ENCODE measurements at places on chromosomes 6 and 20.

GRCh38 chr6:107218142-107218541 lies 102.8 kb upstream of the BEND3 start:
- no peak for DNase-seq

DNA sequence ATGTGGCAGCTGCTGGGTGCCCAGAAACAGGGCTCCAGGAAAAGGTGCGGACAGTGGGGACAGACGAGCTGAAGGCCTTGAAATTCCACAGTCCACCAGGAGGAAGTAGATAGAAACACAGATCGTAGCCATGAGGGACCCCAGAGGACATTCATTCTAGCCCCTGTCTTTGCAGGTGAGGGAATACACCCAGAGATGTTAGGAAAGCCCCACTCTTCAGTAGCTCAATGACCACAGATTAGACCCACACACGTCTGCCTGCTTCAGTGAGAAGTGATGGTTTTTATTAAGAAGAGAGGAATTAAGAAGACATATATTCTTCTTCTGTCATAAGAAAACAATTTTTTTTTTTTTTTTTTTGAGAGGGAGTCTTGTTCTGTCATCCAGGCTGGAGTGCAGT lies 123.0 kb downstream of the MAP3K7 start:
- no peak for DNase-seq

GRCh38 chr20:2909953-2910352 lies 36.7 kb downstream of the PTPRA start:
- no peak for DNase-seq

GRCh38 chr6:168097221-168097620 lies 18.2 kb upstream of the FRMD1 start:
- DNase-seq: no peak

DNA sequence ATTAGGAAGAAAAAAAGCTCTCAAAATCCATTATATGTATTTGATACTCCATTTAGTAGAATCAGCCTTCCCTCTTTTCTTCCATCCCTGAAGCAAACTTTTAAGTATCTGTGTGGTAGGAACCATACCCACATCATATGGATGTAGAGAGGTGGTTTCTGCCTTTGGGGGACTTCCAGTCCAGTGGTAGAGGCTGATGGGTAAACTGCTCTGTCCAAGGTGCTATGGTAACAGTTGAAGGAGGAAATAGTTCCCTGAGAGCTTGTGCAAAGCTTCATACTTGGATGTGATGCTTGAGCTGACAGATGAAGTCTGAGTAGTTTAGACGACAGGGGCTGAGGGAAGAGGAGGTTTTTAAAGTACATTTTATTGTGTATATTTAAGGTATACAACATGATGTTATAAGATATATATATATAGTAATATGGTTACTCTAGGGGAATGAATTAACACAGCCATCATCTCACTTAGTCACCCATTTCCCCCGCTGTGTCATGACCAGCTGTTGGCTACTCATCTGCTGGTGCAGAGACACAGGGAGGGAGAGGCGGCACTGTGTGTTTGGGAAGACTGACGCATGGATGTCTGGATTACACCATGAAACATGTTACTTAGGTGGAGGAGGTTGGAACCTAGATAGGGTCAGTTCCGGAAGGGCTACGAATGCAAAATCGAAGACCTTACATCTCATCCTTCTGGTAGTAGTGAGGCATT lies 185.2 kb downstream of the FARS2 start:
- DNase-seq: no peak

DNA sequence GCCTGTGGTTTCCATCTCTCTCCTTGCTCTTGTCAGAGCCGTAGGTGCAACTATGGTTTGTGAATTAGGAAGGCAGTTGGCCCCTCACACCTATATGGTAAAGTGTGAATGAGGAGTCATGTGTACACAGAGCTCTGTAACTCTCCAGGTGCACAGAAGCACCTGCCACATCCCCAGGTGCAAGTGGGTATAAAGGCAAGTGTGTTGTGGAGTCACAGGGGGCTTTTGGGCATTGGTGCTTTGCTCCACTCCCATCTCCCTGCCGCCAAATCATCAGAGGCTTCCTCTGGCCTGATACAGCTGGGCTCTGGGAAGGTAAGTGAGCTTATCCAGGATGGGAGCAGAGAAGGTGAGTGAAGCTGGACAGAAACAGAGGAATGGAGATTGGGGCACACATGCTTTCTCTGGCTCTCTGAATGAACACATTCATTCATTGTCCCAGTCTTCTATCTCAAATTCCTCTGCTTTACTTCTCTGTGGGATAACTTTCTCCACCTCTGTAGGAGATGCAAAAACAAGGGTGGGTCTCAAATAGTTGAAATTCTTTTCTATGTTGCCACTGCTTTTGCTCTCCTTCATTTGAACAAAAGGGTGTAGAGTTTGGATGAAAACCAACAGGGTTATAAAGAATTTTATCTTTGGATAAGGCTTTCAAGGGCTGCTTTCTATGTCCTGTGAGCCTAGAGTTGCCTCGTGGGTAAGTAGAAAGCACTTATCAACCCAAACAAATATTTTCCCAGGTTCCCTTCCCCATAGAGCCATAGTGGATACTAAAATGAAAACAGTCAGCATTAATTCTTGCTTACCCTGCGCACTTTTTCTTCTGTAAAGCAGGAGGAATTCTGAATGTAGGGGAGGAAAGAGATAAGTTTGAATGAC lies 45.0 kb upstream of the RIPOR2 start:
- no peak for DNase-seq

GRCh38 chr6:162618448-162619002 lies 109.0 kb downstream of the PRKN start:
- DNase-seq: no peak

DNA sequence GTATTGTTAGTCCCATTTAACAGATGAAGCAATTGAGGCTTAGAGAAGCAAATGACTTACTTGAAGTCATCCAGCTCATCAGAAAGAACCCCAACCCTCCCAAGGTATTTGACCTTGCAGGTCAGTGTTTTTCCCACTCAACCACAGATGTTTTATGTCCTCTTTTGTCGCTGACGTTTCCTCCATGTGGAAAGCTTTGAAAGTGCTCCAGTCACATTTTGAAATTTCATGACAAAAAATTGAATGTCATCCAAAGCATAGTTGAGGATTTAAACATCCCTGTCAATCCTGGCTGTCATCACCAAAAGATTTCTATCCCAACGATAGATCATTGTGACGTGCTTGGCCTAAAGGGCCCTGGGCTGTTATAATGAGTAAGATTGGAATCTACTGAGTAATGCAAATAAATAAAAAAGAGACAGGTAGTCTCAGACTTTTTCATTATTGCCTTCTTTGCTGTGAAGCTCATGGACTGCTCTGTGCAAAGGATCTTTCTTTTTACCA lies 102.7 kb downstream of the TSHZ2 start:
- no peak for DNase-seq

- DNase-seq: no peak
Measured at GRCh38 chr6:142543606-142544005, 241.8 kb downstream of the ADGRG6 start.

DNA sequence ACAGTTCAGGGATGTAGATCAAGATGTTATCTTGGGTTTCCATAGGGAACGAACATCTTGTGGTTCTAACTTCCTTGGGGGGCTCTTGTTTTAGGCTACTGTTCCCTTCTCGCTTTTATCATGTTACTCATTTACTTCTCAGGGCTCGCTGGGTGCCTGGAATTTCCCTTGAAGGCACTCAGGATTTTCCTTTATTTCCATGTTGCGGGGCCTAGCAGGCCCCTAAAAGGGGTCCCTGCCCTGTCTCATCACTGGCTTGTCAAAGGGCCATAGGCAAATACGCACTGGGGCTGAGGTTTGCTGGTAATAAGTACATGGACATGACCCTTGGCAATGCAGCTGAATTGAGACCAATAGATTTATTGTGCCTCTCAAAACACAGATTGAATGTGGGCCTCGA lies 262.3 kb downstream of the CDH4 start:
- no peak for DNase-seq

GRCh38 chr6:69422475-69422874 lies 374.3 kb downstream of the LMBRD1 start:
- no peak for DNase-seq

GRCh38 chr20:3674447-3674846 lies 7.4 kb downstream of the ADAM33 start:
- DNase-seq: no peak

- peak; percentile 39 for DNase-seq
Measured at GRCh38 chr20:2871661-2872458, 1.4 kb upstream of the PTPRA start.

DNA sequence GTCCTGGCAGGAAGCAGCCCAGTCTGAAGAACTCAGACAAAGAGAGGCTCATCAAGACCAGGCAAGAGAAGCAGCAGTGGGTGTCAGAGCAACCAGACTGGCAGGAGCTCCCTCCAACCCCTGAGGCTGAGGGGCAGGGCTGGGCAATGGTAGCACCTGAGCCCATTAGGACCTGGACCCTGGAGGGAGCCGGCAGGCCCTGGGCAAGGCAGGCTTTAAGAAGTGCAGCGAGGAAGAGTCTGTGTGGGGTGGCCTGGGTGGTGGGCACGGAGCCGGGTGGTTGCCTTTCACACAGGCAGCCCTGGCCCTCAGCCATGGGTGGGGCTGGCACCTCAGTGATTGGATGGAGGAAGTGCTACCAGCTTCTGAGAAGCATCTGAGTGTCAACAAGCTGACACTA lies 33.1 kb upstream of the IRF4 start:
- no peak for DNase-seq

- DNase-seq: no peak
Measured at GRCh38 chr20:34743039-34743438, 38.9 kb downstream of the TP53INP2 start.

DNA sequence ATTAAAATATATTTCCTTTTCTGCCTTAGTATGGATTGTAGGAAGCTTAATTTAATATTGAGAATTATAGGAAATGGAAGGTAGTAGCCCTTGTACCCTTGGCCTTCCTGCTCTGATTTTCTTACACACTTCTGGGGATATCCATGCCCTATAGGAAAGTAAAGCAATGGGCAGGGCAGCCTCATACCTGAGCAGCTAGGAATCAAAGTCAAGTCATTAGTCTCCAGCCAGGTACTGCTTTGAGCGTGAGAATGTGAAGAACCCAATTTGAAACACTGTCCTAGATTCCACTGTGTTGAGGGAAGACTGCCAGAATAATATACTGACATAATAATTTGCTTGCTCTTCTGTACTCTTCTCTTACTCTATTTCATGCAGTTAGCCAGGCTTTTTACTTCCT lies 51.0 kb upstream of the L3MBTL3 start:
- no peak for DNase-seq

GRCh38 chr6:16947375-16948015 lies 154.4 kb upstream of the STMND1 start:
- peak; percentile 7 for DNase-seq

GRCh38 chr20:7843613-7844012 lies 96.6 kb downstream of the HAO1 start:
- DNase-seq: no peak

- no peak for DNase-seq
Measured at GRCh38 chr6:11722805-11723631, 55.6 kb downstream of the ADTRP start.

GRCh38 chr6:16396497-16397319 lies 158.3 kb downstream of the GMPR start:
- no peak for DNase-seq

DNA sequence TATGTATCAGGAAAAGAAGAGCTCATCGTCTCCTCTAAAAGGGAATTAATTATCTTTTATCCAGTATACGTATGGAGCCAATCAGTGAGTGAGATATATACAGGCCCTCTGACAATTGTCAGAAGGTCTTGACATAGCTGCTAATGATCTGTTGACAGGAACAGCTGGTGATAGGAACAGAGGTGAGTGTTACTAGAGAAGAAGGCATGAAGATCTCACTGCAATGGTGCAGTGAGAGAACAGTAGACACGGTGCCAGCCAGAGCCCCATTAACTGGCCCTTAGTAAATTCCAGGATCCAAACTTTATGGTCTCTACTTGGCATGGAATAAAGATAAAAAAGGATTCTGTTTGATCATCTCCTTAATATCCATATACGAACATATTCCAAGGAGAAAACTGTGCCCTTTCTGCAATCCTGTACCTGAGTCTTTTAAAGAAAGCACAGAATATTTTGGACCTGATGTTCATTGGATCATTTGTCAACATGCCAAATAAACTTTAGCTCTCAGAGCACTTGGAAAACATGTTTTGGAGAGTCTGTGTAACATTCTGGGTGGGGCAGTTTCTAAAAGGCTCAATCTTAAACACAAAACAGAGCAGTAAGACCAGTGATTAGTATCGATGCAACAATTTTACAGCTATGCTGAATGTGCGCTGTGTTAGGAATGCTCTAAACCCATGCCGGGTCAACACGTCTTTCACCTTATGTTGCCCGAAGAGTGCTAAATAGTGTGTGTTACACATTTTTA lies 135.8 kb upstream of the CITED2 start:
- DNase-seq: no peak

DNA sequence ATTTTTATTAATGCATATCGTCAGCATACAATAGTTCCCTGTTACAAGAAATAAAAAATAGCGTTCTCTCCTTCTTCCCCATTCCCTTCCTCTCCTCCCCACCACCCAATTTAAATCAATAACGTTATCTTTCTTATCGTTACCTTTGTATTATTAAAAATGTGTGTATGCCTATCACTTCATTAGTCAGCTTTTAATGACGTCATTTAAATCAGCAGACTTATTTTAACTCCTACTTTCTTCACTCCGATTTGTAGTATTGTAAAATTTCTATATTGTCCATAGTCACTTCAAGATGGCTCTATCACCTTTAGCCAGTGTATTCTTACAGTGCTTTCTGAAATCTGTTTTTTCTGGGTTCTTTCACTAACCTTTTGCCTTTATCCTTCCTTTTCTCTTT lies 89.1 kb downstream of the MKKS start:
- DNase-seq: no peak

DNA sequence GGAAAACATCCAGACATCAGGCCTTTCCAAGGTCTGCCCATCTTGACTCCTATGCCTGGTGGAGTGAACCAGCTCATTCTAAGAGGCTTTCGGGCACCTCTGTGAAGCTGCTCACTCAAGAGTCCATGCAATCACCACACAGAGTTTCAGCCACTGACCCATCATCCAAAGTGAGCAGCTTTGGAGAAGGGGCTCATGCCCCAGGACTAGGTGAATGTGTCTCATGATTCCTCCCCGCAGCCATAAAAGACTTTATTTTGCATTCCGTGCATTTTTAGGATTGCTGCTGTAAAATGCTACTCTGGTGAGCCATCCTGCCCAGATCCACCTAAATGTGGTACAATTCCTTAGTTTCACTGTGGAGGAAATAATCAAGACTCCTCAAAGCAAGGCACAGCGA lies 44.5 kb upstream of the EZR start:
- DNase-seq: no peak

- DNase-seq: no peak
Measured at GRCh38 chr6:12485226-12485764, 195.1 kb downstream of the EDN1 start.

DNA sequence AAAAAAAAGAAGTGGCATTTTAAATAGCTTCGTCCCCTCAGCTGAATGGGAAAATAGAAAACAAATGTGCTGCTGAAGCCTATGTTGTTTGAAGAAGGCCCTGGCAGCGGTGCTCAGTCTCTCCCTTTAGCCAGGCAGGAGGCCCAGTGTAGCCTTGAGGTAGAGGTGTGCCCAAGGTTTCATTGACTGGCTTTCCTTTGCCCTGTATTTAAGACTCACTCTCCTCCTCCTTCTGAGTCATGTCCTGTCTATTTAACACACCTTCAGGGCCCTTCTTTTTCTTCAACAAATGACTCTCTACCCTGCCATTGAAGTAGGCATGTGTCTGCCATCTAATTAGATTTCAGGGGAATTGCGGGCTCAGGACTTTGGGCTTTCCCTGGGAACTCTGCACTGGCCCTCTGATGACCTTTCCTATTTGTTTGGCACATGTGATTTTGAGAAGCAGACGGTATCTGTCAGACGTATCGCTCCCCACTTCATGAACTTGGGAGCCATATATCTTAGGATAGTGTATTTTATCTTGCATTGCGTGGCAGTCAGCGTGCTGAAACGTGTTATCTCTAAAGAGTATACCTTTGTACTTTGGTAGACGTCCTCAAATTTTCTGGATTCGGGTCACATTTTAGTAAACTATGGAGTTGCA lies 4.3 kb downstream of the TJAP1 start:
- DNase-seq: no peak
